ENCODE measurements at places on chromosomes 3 and 15.

- DNase-seq = no peak
Measured at GRCh38 chr15:100400996-100401395, 59.2 kb upstream of the ADAMTS17 start.

- peak; percentile 54 for DNase-seq
Measured at GRCh38 chr3:58492494-58492905, 604 bp downstream of the KCTD6 start.

DNA sequence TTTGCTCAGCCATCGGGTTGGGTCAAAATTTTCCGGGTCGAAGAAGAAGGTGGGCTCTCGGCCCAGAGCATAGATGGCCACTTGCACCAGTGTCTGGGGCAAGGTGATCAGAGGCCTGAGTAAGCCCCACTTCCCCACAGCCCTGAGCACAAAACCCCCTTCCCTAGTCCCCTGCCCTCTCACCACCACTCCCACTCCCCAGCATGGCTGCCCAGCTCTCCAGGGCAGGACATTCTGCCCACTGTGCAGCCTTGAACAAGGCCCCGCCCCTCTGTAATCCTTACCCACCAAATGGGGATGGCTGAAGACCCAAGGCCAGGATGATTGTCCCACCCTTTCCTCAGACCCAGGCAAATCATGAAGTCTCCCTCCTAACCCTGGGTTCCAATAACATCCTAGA is 28.8 kb downstream of the CYP11A1 start:
- DNase-seq = no peak

DNA sequence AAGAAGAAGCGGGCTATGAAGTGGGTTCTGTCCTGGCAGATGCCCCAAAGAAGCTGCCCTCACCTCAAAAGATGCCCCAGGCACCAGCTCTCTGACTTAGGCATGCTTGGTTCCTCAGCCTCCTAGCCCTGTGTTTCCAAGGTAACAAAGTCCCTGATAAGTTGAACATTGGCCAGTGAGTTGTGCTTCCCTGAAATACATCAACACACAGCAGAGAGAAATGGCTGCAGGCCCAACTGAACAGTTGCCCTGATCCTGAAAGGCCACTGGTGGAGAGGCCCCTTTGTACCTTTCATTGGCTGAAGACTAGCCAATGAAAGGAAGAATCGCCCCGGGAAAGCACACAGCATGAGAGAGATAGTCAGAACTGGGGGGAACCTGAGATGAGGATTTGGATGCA is 169.9 kb upstream of the CTNNB1 start:
- no peak for DNase-seq

GRCh38 chr3:48894516-48894915 is 4.2 kb downstream of the SLC25A20 start:
- DNase-seq = no peak

- DNase-seq = no peak
Measured at GRCh38 chr3:13020159-13020750, 53.0 kb downstream of the IQSEC1 start.

DNA sequence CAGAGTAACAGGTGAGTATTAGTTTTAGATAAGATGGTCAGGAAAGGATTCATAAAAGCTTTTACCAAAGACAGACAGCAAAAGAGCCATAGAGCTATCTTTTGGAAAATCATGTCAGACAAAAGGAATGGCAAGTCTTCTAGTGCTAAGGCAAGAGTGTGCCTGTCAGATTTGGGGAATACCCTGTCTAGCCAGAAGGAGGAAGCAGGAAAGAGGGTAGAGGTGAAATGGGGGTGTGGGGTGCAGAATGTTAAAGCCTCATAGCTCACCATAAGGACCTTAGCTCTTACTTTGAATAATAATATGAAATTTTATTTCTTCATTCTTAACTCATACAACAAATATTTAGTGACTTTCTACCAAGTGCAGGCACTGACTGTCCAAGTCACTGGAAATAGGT is 512.1 kb upstream of the ROBO2 start:
- no peak for DNase-seq

GRCh38 chr15:42632105-42632675 is 56.8 kb downstream of the STARD9 start:
- no peak for DNase-seq

GRCh38 chr3:182384221-182384620 is 409.1 kb upstream of the ATP11B start:
- DNase-seq = no peak

DNA sequence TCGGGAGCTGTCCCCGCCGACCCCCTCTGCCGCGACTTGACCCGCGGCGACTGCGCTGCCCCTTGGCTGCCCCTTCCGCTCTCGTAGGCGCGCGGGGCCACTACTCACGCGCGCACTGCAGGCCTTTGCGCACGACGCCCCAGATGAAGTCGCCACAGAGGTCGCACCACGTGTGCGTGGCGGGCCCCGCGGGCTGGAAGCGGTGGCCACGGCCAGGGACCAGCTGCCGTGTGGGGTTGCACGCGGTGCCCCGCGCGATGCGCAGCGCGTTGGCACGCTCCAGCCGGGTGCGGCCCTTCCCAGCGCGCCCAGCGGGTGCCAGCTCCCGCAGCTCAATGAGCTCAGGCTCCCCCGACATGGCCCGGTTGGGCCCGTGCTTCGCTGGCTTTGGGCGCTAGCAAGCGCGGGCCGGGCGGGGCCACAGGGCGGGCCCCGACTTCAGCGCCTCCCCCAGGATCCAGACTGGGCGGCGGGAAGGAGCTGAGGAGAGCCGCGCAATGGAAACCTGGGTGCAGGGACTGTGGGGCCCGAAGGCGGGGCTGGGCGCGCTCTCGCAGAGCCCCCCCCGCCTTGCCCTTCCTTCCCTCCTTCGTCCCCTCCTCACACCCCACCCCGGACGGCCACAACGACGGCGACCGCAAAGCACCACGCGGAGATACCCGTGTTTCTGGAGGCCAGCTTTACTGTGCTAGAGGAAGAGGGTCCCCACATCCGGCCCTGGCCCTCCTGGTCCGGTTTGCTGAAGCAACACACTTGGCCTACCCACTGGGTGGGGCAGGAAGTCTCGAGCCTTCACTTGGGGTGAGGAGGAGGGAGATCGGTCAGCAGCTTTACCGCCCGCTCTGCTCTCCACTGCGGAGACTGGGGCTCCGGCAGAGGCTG is at the start of gene RASSF1:
RASSF1 (minus strand) TSS at position 389 of the 882 bp plus-strand sequence; CDS start at position 358, 31 bp downstream.
- DNase-seq = no peak

DNA sequence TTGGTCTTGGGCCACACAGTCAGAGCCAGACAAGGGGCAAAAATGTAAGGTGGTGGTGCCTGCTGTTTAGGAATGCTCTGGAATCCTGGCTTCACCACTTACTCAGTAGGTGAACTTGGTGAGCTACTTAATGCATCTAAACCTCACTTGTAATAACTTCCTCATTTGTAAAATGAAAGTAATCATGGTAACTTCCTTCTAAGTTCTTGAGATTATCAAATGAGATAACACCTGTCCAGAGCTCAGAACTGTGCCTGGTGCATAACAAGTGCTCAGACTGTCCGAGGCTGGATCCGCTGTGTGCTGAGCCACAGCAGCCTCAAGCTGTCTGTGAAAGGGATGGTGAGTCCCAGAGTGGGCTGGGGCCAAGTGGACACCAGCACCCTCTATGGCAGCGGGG is 62.8 kb upstream of the KY start:
- DNase-seq = no peak

DNA sequence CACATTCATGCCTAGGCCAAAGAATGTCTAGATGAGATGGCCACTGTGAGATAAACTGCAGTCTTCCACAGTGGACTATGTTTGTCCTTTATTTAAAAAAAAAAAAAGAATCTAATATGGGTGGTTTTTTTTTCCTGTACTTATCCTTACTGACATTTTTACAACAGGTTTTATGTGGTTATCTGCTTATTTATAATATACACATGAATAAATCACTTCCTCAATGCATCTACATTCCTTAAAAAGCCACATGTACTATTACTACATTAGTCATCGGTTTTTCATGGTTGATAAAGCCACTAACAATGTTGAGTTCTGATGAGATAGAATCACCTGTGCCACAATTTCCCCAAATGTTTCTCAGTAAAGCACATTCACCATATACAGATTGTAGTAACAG is 341.3 kb upstream of the THBS1 start:
- no peak for DNase-seq

DNA sequence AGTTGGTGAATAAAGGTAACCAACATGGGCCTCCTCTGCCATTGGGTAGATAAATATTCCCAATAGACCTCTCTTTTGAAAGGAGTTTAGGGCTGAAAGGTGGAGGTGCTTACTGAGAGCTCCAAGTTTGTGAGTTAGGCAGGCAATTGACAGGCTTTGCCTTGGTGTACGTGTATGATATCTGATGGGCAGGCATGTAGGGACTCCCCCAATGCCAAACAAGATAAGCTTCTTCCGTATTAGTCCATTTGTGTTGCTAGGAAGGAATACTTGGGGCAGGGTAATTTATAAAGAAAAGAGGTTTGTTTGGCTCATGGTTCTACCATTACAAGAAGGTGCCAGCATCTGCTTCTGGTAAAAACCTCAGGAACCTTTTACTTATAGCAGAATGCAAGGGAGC is 160.7 kb upstream of the EIF1B start:
- no peak for DNase-seq

DNA sequence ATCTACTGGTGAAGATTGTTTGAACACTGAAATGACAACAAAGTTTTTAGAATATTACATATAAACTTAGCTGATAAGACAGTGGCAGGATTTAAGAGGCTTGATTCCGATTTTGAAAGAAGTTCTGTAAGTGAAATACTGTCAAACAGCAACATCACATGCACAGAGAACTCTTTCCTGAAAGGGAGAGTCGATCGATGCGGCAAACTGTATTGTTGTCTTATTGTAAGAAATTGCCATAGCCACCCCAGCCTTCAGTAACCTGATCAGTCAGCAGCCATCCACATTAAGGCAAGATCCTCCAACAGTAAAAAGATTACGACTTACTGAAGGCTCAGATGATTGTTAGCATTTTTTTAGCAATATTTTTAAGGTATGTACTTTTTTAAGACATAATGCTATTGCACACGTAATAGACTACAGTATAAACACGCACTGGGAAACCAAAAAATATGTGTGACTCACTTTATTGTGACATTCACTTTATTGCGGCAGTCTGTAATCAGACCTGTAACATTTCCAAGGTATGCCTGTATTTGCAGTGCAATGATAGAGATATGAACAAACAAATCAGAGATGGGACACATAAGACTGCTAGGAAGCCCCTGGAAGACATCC is 225.6 kb upstream of the UBE2E1 start:
- DNase-seq = no peak

GRCh38 chr3:34109021-34109420 is 310.6 kb downstream of the PDCD6IP start:
- DNase-seq = no peak

- DNase-seq = no peak
Measured at GRCh38 chr3:59783468-59783988, 733.7 kb upstream of the CFAP20DC start.

- DNase-seq = peak; percentile 56
Measured at GRCh38 chr15:55993804-55994560, 570 bp upstream of the NEDD4 start.

GRCh38 chr3:50325113-50325480 is 2.6 kb upstream of the HYAL2 start:
- no peak for DNase-seq

DNA sequence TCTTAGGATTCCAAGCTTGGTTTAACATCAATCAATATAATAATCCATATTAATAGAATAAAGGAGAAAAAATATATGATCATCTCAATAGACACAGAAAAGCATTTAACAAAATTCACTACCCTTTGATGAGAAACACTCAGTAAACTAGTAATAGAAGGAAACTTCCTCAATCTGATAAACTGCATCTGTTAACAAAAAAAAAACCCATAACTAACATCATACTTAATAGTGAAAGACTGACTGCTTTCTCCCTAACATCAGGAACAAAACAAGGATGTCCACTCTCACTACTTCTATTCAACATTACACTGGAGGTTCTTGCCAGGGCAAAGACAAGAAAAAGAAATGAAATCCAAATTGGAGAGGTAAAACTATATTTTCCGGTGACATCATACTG is 30.5 kb downstream of the LRRK1 start:
- no peak for DNase-seq

Data from T47D (cell line).